ENCODE measurements at places on chromosomes 1 and 21.

GRCh38 chr1:226976276-226976977, 36.3 kb downstream of the COQ8A start:
- no peak for DNase-seq

- DNase-seq: peak; percentile 83
These were observed 52.5 kb downstream of the CDC7 start for GRCh38 chr1:91553177-91553591.

DNA sequence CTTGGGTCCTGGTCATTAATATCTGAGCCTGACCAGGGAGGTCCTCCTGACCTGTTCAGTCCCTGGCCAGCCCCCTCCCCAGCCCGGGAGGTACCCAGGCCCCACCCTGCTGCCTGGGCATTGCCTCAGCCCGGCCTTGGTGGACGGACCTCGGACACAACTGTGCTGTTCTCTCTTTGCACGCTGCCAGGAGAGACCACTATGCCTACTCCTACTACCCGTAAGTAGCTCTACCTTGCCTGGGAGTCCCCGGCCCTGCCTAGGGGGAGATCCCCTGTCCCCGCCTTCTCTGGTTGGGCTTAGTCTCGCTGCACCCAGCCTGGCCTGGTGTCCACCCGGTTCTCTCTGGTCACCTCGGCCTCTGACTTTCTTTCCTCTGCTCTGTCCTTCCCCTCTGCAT, 53.2 kb downstream of the PTPRU start:
- peak; percentile 72 for DNase-seq

DNA sequence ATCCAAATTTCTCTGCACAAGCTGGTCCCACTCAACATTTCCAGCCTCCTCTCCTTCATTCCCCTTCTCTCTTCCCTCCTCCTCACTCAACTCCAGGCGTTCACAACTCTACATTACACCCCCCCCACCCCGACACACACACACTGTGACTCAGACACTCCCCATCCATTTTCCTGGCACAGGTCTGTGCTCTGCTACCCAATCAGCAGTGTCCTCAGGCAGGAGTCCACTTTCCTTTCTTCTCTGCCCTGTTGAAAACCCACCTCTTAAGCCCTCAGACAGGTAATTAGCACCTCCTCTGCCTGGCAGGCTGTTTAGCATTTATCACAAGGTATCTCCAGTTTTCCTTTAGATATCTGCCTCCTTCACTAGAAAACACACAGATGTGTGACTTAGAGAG, 8.8 kb upstream of the LMX1A start:
- DNase-seq: no peak

DNA sequence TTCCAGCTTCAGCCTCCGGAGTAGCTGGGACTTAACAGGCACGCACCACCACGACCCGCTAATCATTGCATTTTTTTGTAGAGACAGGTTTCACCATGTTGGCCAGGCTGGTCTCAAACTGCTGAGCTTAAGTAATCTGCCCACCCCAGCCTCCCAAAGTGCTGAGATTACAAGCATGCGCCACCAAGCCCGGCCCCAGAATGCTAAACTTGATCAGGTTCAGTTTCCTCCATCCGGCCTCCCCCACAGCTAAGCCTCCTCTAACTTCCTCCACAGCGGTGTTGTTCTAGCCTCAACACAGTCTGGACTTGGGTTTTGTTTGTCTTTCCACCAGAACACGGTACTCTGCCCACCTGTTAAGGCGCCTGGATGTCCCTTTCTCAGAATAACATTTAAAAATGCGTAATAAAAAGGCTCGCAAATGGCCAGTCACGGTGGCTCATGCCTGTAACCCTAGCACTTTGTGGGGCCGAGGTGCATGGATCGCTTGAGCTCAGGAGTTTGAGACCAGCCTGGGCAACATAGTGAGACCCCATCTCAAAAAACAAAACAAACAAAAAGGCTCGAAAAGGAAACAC, 2.4 kb downstream of the PARP1 start:
- no peak for DNase-seq

DNA sequence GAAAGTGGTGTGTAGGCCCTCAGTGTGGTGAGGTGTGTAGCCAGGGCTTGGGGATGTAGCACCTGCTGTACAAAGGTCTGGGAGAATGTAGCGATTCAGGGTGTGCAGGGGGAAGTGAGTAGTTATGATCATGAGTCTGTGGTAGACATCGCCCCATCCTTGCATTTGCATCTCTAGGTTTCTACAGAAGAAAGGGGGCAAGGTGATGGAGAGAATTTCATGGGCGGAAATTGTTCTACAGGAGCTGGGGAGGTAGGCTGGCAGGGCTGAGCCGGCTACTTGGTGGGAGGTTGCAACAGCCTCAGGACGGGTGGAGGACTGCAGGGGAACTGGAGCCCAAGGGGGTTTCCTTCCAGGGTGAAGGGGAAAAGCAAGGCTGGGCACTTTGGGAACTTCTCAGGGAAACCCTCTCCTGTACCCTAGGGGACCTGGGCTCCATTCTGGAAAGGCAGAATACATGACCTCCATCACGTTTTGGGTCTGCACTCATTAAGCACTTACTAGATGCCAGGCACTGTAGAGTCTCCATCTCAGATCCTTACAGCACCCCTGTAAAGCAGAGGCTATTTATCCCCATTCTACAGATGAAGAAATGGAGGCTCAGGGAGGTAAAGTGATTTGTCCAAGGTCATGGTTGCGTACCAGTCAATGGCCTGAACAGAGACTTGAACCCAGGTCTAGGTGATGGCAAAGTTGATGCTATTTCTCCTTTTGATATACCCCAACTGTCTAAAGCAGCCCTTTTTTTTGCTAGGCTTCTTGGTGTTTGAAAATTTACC, 14.5 kb upstream of the TNFRSF1B start:
- peak; percentile 22 for DNase-seq

DNA sequence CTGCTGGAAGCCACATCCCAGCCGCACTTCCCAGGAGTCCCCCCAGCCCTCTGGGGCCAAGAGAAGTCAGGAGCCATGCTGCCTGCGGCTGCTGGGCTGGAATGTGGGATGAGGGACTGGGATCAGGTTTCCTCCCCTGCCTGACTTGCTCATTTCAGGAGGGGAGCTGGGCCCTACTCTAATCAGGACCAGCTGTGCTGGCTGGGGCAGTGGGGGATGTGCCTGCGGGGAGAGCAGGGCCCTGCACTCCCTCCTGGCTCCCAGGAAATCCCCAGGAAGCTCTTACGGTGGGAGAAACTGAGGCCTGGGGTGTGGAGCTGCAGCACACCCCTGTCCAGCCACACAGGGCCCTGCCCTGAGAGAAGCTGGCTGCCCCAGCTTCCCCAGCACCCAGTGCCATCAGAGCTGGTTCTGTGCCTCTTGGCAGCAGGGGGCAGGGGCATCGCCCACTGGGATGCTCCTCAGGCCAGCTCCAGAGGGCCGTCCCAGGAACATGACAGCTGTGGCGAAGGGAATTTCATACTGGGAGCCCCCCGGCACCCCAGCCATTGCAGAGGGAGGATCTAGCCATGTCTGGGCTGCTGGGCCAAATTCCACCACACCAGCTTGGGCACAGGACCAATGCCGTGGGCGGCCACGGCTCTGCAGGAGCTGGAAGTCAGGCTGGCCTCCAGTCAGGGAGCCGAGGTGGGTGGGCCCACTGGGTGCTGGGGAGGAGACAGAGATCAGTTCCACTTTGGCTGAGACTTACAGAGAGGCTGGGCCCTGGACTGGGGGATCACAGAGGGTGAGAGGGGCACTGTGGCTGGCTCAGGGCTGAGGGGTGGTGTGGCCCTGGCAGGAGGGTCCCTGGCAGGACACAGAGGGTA, 21.3 kb upstream of the PRSS38 start:
- DNase-seq: peak; percentile 97

DNA sequence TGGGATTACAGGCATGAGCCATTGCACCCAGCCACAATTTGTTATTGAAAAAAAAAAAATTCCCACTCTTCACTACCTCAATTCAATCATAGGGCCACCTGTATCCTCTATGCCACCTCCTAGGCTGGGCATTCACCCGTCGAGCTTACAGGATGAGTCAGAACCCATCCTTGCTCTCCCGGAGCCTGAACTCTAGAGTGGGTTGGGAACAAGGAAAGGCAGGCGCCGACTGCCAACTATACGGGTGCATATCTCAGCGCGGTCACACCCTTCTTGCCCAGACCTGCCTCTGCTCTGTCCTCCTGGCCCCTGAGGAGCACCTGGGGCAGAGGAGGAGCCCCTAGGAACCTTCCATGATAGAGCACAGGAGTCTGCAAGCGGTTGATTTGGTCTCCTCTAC, 21.4 kb upstream of the LBR start:
- DNase-seq: no peak

DNA sequence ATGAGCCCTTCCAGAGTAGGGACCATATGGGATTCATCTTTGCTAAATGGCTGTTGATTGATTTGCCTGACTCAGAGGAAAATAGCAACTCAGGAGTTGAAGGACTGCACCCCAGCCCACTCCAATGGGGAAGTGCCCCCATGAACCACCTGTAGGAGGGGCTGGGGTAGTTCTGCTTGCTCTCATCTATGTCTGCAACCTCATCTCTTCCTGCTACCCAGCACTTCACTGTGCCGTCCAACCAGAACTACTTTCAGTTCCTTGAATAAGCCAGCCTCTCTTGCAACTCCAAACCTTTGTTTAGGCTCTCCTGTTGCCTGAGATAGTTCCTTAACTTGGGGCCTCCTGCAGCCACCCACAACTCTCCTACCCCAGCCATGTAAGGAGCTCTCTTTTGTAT, 26.6 kb downstream of the BEND5 start:
- no peak for DNase-seq

DNA sequence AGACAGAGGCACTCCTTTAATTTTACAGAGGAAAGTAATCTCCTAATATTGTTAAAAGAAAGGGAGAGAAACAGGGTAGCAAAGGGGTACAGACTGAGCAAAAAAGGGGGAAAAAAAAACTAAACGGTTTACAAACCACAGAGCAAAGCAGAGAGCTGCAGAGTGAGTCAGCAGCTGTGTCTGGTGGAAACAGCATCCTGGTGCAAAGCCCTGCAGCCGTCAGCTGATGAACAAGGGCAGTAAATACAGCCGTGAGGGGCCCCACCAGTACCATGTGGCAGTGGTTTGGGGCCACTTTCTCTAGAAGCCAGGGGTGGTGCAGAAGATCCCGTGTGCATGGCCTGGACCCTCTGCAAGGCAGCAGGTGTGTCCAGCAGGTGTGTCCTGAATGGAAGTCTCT, 111.3 kb downstream of the ERG start:
- DNase-seq: peak; percentile 63

DNA sequence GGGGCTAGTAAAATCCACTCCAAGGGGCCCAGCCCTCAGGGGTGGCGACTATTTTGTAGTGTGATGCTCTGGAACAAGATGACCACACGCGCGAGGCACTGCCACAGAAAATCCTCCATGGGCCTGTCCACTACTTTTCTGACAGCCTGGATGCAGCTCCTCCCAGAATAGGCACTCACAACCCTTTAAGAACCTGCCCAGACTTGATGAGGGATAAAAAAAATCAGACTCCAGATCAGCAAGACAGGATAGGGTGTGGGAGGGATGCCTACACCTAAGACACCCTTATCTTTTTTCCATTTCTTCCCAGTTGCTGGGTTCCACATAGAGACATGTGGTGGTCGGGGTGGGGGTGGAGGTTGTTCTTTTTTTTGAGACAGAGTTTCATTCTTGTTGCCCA, 33.5 kb downstream of the PCAT6 start:
- DNase-seq: no peak

- no peak for DNase-seq
These were observed 45.2 kb downstream of the FAM163A start for GRCh38 chr1:179788259-179788658.

GRCh38 chr1:63966016-63966415, 192.2 kb downstream of the ROR1 start:
- DNase-seq: no peak

- no peak for DNase-seq
These were observed 53.1 kb downstream of the NAV1 start for GRCh38 chr1:201591981-201592380.

- peak; percentile 72 for DNase-seq
These were observed 49.9 kb downstream of the TOMM20 start for GRCh38 chr1:235078480-235079381.

DNA sequence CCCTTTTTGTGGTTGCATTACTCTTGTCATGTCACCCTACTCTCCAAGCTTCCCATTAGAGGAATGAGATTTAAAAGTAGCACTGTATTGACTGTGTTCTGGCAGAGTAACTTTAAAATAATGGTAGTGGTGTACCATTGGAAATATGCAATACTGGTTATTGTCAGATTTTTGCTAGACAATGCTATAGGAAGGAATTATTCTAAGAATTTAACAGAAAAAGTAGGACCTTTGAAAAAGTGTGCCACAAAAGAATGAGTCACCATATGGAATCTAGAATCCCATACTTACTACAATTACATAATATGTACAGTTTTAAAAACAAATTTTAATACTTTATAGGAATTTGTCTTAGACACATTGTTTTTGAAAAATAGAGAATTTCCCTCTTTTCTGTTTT, 13.8 kb downstream of the MIER1 start:
- no peak for DNase-seq

- no peak for DNase-seq
These were observed 25.1 kb downstream of the WARS2 start for GRCh38 chr1:119115311-119115710.

GRCh38 chr1:205068001-205068400, 16.3 kb downstream of the TMEM81 start:
- DNase-seq: peak; percentile 62

DNA sequence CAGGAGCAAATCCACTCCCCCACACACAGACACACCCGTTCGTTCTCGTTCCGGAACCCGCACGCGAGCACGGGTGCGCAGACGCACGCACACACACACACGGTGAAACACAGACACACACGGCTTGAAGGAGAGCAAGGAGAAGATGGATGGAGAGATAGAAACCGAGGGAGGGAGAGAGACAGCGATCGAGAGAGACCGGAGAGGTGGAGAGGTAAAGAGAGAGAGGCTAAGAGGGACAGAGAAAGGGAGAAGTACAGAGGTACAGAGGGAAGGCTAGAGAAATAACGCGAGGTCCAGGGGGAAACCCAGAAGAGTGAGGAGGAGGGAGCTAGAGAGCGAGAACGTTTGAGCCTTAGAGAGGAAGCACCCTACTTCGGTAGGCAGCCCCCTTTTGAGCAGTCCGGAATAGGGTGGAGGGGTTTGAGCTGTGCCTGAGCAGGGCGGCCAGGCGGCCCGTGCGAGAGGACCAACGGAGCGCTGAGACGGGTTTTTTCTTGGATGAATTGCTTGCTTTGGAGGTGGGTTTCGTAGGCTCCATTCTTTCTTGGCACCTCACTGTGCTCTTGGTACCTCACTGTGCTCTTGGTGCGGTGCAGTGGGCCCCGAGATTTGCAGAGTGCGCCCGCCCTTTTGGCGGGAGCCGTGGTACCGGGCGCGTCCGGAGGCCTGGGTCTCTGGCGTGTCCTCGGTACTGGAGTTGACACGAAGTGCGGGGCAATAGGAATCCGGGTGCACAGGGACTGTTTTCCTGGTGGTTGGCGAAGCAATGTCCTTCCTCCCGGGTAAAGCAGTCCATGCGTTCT, 88.4 kb upstream of the RHOU start:
- peak; percentile 72 for DNase-seq

- DNase-seq: no peak
These were observed 104.6 kb upstream of the IVNS1ABP start for GRCh38 chr1:185421485-185422107.

DNA sequence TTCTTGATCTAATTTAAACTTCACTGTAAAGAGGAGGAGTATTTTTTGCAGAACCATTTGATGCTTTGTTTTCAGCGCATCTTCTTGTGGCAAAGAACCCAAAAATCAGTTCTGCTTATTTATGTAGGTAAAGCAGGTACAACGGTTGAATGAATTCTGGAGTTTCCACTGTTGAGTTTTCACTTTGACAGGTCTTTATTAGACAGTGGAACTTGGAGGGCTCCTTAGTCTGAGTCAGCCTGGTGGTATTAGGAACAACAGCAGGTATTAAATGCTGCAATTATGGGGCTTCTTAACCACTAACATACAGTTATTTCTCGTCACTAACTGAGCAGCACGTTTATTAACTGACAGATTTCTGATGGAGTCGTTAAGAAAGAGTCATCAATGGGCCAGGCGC, 1.2 kb downstream of the LRIG2 start:
- no peak for DNase-seq
